ENCODE measurements at places on chromosomes 6 and 20.

DNA sequence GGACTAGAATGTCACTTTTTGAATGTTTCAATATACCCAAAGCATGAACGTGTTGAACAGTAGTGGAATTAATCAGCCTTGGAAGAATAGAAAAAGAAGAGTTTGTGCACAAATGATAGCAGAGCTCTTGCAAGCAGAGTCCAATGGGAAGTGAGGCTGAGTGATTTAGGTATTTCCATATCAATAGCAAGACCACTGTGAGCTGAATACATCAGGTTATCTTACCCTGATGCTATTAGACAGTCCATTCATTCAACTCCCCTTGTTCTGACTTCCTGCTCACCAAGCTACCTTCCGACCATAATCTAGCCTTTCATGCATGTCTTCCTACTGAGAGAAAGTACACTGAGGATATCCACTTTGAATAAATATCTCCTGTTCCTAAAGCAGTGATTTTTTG is 349.2 kb upstream of the RNF217 start:
- no peak for DNase-seq

- DNase-seq = no peak
Measured at GRCh38 chr20:33837096-33837830, 26.1 kb downstream of the CHMP4B start.

GRCh38 chr6:157339432-157339831 is 16.1 kb upstream of the TMEM242 start:
- no peak for DNase-seq

DNA sequence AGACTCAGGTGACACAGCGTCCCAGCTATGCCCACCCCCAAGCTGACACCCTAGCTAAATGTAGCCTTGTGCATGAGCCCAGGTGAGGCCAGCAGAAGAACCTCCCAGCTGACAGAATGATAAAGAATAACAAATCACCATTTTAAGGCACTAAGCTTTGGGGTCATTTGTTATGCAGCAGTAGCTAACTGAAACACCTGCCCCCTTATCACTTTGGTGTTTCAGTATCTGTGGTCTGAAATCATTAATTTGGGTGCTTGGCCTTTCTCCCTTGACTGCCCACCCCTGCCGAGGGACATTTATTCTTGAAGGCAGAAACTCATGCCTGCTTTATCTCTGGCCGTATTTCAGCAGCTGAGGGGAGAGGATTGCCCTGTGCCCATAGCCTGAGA is 30.0 kb downstream of the DACT2 start:
- no peak for DNase-seq

- DNase-seq = no peak
Measured at GRCh38 chr6:157574851-157575424, 193.9 kb downstream of the ZDHHC14 start.

DNA sequence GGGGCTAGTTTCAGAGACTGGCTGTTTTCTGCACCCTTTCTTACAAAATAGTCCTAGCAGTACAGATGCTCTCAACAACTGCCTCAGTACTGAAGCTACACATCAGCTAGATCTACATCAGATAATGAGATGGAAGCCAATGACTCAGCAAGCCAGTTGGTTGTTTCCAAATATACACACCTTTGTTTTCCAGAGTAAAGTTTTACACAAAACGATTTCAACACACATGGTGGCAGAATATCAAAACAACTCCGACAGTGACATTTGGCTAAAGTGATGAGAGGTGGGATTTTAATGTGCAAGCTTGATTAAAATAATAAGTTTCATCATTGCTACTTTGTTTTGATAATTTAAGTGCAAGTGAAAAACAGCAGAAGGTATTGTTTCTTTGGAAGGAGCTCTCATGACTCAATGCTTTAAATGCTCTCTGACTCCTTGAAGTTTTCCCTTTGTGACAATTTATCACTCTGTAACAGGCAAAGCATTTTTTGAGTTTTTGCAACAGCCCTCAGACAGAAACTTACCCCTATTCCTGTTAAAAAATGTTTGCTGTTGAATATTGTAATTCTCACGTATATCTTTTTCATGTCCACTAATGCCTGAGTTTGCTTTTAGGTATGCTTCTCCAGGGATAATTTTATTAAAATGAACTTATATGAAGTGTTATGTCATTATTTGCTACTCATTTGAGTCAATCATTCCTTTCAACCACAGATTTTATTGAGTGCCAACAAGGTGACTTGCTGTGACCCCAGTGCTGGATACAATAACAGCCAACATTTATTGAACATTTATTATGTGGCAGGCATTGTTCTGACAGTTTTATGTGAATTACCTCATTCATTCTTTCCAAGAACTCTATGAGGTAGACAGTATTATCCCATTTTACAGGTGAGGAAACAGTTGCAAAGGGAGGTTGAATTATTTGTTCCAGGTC is 882.0 kb downstream of the TFAP2A start:
- no peak for DNase-seq

DNA sequence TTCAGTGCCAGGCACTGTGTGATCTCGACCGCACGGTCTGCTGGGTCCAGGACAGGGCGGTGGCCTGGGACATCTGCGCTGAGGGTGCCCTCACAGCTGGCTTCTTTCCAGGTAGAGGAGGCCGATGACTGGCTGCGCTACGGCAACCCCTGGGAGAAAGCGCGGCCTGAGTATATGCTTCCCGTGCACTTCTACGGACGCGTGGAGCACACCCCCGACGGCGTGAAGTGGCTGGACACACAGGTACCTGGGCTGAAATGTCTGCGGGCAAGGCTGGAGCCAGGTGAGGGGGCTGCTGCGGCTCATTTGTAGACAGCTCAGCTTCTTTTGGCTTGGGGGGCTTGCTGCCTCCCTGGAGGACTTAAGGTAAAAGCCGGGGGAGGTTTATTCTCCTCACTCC is 26.6 kb downstream of the PYGB start:
- no peak for DNase-seq

DNA sequence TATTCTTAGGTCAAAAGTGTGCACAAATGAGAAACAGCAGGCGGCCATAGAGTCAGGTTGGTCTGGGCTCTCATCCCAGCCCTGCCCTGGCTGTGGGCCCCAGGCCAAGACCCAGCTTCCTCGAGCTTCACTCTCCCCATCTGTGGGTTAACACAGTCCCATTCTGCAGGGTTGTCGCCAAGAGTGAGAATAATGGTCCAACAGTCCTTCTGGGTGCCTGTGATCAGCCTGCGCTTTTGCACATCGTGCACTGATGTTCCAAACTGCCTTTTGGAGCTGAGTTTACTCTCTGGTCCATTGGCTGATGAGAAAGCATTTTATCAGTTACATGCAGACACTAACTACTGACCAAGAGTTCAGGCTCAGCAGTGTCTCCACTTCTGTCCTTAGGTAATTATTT is 82.6 kb downstream of the INSM1 start:
- DNase-seq = no peak

- no peak for DNase-seq
Measured at GRCh38 chr6:159194421-159194820, 25.2 kb downstream of the FNDC1 start.

DNA sequence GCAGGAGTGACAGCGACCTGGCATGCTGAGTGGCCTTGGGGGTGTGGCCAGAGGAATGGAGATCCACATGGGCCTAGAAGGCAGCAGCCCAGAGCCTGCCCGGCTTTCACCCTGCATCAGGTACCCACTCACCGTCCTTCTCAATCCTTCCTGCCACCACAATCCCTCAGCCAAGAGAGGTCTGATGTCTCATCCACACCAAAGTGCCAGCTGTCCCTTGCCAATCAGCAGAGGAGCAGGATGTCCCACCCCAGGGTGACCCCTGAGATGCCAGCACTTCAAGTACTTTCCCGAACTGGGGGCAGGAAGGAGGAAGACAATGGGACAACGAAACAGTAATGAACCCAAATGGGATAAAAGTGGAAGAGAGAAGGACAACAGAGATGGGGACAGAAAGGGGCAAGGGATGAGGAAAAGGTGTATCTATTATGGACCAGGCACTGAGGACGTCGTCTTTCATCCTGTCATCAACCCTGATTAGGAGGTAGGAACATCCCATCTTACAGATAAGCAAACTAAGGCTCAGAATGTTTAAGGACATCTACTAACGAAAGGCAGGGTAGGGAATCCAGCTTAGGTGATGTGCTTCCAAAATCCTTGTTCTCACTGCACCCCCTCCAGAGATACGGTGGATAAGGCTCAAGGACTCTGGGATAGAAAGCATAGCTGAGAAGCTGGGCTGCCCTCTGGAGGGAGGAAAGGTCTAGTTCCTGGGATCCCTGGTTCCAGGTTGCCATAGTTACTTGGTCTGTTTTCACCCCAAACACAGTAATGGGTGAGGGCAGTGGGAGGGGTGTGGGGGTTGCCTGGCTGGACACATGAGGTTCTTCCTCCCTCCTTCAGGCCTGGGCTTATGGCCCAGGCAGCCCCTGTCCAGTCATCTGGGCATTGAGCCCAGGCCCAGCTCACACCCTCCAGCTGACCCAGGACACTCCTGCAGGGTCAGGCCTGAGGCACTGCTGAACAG is 4.5 kb upstream of the TNXB start:
- DNase-seq = no peak

DNA sequence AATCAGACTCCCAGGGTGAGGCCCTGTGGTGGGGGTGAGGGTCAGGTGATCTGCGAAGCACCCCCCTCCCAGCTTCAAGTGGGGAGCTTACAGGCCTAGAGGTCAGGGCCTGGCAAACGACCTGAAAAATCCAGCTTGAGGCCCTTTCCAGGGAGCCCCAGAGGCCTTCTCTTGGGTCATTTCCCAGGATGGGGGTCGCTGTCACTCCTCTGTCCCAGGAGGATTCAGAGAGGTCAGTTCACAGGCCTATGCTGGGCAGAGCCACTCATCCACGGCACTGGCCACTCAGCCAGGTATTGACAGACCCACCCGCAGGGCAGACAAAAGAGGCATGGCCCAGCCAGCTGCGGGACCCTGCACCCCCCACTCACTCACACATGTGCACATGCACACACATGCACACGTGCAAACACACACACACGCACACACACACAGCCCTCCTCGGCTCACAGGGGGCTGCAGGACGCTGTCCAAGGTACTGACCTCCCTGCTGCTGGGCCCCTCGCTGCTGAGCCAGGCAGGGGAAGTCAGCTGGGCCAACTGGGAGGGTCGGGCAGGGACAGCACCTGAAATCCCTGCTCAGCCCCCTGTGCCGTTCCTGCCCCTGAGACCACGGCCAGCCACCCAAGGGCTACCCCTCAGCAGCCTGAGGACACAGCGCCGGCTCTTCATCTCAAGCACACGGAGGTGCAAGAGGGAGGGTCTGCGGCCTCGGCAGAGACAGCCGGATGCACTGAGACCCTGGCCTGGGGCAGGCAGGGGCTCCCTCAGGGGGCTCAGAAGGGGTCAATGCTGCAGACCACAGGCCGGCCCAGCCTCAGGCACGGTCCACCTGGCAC is 113.8 kb downstream of the TAF4 start:
- DNase-seq = no peak

- DNase-seq = peak; percentile 2
Measured at GRCh38 chr6:29376003-29376402, 912 bp upstream of the OR12D3 start.

DNA sequence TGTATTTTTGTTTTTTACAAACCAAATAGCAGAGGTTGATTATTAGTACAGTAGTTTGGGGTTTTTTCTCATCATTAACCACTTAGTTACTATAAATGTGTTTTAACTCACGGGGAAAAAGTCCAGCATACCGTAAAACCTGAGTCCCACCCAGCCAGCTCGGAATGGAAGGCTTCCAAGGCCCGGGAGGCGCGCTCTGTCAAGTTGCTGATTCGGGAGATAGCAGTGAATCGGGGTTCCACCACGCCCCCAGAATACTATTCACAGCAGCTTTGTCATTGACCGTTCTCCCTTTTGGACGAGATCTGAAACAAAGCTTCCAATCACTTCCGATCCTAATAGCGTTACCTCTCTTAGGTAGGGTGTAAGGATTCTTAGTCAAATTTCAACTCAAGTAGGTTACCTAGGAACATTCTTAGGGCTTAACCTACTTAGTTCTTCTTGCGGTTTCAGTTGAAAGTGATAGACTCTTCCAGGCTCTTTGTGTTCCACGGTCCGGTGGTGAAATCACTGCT is 232.8 kb upstream of the QKI start:
- no peak for DNase-seq

DNA sequence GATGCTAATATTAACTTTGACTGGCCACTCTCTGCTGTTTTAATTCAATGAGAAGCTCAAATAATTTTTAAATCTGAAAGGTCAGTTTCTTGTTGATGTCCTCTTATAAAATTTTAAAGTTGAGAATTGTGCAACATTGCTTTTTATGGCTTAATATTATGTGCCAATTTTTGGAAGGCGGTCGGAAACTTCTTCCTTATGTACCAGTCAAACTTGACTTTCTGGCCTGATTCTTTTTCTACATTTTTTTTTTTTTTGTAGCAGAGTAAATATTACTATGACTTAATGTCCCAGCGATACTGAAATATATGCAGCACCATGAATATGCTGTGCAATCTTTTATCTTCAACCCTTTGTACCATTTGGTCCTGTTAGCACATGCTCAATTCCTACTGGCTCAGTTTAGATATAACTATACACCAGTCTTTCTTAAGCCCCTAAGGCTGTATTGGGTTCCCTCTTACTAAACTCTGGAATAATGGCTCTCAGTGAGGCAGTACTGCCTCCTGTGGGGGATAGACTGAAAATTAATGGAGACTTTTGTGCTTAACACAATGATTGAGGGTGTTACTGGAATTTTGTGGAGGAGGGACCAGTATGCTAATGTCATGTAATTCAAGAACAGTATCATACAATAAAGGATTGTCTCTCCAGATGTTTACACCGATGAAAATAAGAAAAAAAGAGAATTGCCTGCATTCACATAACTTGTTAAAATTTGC is 156.4 kb upstream of the SYNCRIP start:
- DNase-seq = no peak

- DNase-seq = no peak
Measured at GRCh38 chr20:59835057-59835447, 98.4 kb downstream of the SYCP2 start.

DNA sequence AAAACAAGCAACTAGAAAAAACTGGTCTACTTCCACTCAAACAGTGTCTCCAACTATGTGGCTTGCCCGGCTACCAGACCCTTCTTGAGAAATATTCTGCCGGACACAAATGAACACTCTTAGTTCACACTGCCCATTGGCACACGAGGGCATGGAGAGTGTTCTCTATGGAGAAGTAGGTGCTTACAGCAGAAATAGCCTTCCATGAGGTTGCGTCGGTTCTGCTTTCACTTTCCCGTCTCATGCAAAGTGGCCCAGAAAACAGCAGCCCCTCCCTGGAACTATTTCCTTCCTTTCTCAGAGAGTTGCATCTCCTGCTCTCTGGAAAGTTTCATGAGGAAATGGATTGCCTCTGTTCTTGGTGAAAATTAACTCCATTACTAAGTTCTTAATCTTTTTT is 9.5 kb upstream of the HLA-DOA start:
- peak; percentile 24 for DNase-seq

All from pulmonary artery endothelial cell (primary cell).